ENCODE measurements at places on chromosomes 16 and 17.

DNA sequence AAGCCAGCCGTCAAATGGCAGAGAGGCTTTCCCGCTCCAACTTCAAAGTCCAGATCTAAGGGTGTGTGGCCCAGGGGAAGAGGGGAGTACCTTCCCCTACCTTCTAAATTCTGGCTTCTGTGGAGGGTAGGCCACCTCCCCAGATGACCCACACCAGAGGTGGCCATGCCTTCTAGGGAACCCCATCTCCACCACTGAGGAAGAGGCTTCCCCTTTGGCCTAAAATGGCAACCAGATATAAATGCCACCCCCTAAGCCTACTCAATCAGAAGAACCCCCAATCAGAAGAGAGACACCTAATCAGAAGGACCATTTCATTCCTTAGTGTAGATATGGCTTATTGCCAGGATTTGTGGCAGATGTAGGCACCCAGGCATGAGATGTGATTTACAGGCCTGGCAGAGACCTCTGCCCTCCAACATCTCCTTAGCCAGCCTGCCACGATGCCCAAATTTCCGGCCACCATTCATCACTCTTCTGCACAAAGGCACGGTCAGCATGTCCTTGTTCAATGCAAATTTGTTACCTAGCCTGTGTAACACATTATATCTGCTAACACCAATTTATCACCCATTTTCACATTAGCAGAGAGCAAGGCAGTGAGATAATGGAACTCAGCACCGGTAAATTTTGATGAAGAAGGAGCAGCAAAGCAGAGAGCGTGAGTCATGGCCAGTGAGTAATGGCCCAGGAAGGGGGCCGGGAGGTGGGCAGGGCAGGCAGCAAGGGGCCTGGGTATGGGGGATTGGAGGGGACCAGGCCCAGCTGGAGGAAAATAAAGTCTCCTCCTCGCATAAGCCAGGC is 1.2 kb upstream of the MGAT5B start:
- DNase-seq, result peak; percentile 76

GRCh38 chr16:57998992-57999365 is 1.5 kb downstream of the ZNF319 start:
- no peak for DNase-seq

GRCh38 chr17:65268832-65269231 is 131.7 kb downstream of the RGS9 start:
- DNase-seq, result peak; percentile 75

DNA sequence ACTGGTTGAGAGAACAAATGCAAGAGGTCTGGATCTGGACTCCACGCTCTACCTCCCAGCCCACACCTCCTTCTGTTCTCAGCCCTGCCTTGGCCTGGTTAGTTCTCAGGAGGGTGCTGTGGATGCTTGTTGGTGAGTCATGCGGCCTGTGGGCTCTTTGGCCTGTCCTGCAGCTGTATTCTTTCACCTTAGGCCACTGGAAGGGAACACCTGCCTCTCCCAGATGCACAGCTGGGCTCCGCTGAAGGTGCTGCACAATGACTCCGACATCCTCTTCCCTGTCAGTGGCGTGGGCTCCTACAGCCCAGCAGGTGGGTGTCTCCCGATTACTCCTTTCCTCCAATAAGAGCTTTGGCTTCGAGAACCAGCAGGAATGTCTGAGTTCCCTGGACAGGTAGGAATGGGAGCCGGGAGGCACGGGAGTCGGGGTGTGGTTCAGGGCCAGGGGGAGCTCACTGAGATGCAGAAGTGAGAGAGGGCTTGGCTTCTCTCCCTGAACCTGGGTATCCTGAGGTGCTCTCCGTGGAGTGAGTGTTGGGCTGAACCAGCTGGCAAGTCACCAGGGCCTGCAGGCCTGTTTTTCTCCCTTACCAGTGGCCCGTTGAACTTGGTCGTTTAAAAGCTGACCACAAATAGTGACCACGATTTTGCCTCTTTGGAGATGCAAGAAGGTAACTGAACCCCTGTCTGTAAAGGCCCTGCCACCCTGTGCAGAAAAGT is 85.0 kb downstream of the SNX29 start:
- peak; percentile 50 for DNase-seq

DNA sequence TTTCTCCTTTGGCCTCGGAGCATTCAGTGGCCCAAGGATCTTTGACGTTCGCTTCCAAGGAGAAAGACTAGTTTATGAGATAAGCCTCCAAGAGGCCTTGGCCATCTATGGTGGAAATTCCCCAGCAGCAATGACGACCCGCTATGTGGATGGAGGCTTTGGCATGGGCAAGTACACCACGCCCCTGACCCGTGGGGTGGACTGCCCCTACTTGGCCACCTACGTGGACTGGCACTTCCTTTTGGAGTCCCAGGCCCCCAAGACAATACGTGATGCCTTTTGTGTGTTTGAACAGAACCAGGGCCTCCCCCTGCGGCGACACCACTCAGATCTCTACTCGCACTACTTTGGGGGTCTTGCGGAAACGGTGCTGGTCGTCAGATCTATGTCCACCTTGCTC is 1.4 kb downstream of the AOC3 start:
- DNase-seq, result no peak

DNA sequence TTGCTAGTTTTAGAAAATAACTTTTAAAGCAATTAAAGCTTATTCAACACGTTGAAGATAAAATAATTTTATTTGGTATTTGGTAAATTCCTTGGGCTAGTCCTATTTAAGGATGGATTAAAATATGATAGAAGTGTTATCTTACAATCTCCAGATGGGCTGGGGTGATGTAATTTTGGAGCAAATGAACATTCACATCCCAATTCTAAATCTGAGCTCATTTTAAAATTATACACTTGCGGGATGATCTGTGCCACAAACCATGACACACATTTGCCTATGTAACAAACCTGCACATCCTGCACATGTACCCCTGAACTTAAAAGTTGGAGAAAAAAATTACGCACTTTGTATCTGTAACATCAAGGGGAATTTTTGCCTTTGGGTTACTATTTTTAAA is 31.5 kb downstream of the NLK start:
- no peak for DNase-seq

- DNase-seq, result peak; percentile 35
Observed at GRCh38 chr16:56911771-56912571, 20.0 kb upstream of the HERPUD1 start.

GRCh38 chr17:54901230-54901822 is 674 bp downstream of the TOM1L1 start:
- DNase-seq, result peak; percentile 71

DNA sequence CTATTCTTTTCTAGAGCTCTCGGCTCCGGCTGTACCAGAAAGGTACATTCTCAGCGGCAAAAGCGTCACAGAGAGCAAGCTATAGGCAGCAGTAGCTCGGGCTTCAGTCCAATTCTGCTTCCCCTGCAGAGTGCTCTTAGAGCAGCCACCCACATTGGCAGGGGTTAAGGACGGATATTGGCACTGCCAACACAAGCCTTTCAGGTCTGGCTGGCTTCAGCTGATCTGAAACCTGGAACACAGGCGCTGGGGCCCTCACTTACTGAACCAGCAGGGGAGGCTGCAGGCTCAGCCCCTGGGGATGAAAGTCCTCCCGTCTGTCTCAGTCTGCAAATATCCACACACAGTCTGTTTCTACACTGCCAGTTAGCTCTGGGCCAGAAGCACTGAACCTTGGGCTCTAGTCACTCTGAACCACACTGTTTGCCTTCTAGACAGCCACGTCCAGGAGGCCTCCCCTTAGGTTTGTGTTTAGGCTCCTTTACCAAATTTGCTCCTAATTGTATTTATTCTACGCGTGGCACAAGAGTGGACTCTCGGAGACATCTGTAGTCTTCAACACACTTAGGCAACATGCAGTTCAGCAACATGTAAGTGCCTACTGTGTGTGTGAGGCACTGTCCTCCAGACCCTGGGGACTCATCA is 40.1 kb downstream of the HIC1 start:
- DNase-seq, result peak; percentile 77

- DNase-seq, result peak; percentile 14
Observed at GRCh38 chr17:39548494-39549225, 59.1 kb downstream of the NEUROD2 start.

GRCh38 chr16:65021852-65022595 is 99.8 kb downstream of the CDH11 start:
- DNase-seq, result no peak

GRCh38 chr16:48507391-48507790 is 102.6 kb downstream of the N4BP1 start:
- no peak for DNase-seq

DNA sequence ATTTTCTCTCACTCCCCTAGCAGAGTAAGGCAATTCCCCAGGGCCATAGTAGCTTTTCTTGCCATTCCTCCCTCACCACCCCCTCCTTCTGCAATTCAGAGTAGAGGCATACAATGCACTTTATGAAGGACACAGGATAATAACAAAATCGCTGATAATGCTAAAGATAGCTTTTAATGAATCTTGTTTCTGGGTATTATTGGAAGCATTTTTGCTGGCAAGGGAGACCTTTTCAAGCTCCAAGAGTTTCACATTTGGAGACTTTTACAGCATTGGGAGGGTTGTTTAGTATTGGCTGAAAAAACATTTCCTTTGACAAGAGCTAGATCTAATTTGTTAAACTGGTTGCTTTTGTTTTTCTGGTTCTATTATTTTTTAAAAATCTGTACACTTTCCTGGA is 573.0 kb upstream of the C16orf82 start:
- DNase-seq, result no peak

All from GM23248 (cell line).